Inflammatory macrophage treated with lipopolysaccharide for 4 hours (primary cell): ENCODE measurements at places on chromosomes 11 and 22.
A peak's percentile ranks its signal among the peaks of the same experiment; 100 is the strongest.

DNA sequence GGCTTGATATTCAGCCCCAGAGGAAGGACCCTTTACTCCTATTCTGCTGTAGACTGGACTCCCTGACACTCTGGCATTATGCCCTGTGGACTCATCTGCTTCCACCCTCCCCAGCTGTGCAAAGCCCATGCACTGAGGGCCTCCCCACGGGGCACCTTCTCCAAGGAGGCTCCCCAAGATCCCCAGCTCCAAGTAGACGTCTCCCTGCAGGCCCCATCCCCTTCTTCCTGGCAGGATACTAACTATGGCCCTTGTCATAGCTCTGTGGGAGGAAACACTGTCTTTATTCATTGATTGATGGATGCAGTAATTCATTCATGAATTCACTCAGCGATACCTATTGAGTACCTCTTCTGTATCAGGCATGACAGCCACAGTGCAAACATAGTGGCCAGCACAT, 15.3 kb upstream of the APOL6 start:
- no peak for DNase-seq

- no peak for DNase-seq
These were observed 261.4 kb downstream of the DDX10 start for GRCh38 chr11:108926171-108926840.

DNA sequence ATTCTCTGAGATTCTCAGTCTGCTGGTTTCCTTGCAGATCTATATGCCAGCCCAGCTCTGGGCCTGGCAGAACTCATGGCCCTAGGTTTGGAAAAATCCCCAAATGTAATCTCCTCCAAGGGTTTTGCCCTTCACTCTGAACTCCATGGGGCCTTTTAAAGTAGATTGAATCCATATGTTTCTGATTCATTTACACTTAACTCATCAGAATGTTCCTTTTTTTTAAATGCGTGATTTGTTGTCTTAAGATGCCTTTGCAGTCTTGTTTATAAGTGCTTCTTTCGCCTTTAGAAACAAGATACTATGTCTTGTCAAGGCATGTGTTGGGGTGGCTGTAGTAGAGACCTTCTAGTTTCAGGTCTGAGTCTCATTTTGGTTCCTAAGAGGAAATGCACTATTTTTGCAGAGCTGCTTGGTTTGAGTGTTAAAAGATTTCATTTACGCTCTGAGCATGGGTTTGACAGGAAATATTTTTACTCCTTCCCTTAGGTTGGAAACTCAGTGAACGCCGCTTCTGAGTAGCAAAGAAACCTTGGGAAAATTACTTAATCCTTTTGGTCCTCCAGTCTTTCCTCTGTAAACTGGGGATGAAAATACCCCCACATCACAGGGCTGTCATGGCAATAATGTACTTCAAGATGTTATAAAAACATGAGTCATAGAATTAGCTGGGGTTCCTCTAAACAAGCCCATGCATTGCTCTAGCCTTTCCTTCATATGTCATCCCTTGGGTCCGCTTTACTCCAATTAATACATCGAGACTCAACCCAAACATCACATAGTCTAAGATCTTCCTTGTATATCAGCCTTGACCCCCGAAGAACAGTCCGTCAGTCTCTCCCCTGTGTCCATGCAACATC, 83.5 kb downstream of the SNX19 start:
- DNase-seq: no peak

GRCh38 chr11:126282361-126282735, 545 bp upstream of the TIRAP start:
- DNase-seq: peak; percentile 45

GRCh38 chr22:21707677-21708076, 27.9 kb downstream of the YPEL1 start:
- DNase-seq: no peak

GRCh38 chr11:75103380-75104026, 6.8 kb upstream of the OR2AT4 start:
- peak; percentile 71 for DNase-seq

- no peak for DNase-seq
These were observed 280.5 kb downstream of the TBC1D22A start for GRCh38 chr22:47042861-47043496.

DNA sequence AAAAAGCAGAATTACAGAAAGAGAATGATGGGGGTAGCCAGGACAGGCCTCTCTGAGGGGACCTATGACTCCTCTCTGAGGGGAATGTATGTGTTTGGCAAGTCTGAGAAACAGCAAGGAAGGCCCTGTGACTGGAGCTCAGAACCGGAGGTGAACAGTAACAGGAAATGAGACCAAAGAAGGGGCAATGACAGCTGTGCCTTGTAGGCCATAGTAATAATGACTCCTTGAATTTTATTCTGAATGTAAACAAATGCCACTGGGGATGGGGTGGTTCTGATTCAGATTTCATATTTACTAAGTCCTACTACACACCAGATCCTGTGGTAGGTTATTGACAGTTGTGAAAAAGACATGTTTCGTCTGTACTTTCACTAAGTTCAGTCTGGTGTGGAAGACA, 52.8 kb upstream of the APOA1 start:
- peak; percentile 38 for DNase-seq

- peak; percentile 83 for DNase-seq
These were observed 187.9 kb downstream of the ETS1 start for GRCh38 chr11:128399251-128400121.

GRCh38 chr22:27311698-27312550, 489.6 kb downstream of the MN1 start:
- DNase-seq: no peak

- DNase-seq: no peak
These were observed 444.3 kb downstream of the TBC1D22A start for GRCh38 chr22:47206666-47207218.

DNA sequence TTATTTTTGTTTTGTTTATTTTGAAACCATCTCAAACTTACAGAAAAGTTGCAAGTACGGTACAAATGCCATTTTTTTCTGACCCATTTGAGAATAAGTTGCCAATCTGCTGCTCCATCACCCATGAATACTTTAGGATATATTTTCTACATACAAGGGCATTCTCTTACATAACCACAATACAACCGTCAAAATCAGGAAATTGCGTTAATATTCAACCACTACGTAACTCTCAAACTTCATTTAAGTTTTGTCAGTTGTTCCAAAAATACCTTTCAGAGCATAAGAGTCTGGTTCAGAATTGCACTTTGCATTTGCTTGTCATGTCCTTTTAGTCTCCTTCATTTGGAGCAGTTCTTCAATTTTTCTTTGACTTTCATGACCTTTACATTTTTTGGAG, 194.3 kb upstream of the BDNF start:
- DNase-seq: peak; percentile 1
